ENCODE measurements at places on chromosomes 1 and 21.
A peak's percentile ranks its signal among the peaks of the same experiment; 100 is the strongest.

- peak; percentile 39 for DNase-seq
These were observed 101.4 kb downstream of the PBX1 start for GRCh38 chr1:164660412-164660772.

GRCh38 chr1:212754193-212754592 is 37.4 kb downstream of the NSL1 start:
- no peak for DNase-seq

DNA sequence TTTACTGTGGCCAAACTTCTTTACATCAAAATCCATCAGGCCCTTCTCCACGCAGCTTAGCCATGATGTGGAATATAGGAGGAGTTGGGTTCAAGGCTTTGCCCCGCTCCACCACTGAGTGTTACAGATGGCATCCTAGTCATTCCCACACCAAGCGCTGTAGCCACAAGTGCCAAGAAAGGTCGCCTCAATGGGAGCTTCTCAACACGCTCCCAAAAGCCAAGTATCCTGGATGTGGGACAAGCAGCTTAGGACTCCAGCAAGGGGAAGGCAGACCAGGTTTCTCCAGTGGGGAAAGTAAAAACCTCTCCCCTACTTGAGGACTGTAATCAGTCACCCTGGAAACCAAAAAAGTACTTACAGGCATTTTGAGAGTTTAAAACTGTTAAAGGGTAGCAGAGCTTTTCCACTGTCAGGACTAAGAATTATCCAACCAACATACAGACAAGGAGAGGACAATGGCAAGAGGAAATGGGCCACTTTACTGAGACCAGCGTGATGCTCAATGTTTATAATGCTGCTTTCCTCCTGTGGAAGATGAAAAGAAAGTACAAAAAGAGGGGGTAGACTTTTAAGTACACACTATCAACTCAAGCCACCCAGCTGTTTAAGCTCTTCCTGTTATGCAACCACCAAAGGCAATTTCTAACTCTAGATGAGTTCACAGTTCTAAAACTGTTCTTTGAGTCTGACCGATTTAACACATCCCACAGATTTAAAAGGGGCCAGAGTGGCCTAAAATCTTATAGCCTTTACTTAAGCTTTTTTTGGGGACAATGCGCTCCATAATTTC is 120.7 kb upstream of the KRTAP19-8 start:
- DNase-seq = no peak

- DNase-seq = no peak
These were observed 12.7 kb downstream of the INSL5 start for GRCh38 chr1:66788231-66788939.

DNA sequence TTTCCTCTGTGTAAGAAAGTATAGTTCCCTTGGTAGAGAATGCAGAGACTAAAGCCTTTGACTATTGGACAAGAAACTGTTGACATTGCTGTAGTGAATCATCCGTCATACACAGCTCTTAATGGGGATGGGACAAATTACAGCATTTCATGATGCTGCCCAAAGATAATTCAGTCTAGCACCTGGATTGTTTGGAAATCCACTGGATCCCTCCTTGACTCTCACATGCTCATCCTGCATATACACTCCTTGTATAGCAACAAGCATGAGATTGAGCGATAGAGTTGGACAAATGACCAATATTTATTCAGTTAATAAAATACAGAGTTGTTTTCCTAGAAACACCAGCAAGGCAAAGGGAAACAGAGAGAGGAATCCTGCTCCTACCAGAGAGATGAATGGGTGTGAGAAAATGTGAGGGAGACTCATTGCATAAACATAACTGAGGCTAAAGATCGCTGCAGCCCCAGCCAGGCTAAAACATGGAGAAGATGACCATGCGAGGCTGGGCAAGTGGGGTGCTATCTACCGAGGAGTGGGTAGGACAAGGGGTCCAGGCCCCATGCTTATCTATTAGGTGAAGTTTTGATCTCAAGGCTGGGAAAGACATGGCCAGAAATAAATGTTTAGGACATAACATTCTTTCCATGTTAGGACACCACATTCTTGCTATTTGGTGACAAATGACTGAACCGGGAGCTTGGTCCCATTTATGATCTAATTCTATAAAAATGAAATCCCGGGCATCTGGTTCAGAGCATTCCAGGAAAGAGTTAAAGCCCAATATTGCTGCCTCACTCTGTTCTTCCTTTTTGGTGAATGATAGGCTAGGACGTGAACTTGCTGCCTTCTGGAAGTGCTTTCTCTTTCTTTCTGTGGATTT is 153.2 kb downstream of the TGFB2 start:
- peak; percentile 63 for DNase-seq

GRCh38 chr1:119007670-119008482 is 19.7 kb upstream of the TBX15 start:
- DNase-seq = no peak

DNA sequence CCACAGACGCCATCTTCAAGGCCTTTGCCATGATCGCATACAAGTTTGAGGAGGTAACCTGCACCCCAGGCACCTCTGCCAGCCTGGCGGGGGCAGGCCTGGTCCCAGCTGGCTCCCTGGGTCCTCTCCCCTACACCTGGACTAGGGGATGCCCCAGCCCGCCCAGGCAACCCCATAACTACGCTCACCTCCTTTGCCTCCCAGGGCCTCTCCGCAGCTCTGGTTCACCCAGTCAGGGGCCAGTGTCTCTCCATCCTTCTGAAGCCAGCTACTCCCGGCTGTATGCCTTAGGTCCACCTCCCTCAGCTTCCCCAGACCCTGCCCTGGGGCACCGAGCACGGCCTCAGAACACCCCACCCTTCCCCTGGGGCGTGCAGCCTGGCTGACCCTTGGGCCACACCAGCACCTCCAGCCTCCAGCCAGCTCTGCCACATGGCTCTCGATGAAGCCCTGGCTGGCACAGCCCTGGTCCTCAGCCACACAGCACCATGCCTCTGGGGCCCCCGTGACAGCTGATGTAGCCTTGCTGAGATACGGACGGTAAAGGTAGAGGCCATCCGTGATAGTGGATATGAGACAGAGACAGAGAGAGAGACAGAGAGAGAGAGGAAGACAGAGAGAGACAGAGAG is 80.4 kb upstream of the COL6A1 start:
- no peak for DNase-seq

DNA sequence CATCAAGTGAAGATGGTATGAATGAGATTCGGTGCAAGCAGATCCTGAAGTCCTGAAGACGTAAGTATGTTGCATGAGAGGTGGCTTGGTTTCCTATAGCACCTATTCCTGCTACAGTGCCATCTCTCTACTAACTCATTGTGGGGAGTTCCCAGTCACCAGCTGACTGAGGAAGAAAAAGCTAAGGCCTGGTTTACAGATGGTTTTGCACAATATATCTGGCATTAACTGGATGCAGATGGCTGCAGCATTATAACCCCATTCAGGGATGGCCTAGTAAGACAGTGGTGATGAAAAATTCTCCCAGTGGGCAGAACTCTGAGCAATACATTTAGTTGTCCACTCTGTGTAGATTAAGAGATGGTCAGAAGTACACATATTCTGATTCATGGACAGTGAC is 36.7 kb downstream of the RTCA start:
- DNase-seq = peak; percentile 73

- no peak for DNase-seq
These were observed 1.2 kb downstream of the TBCE start for GRCh38 chr1:235368428-235368827.

DNA sequence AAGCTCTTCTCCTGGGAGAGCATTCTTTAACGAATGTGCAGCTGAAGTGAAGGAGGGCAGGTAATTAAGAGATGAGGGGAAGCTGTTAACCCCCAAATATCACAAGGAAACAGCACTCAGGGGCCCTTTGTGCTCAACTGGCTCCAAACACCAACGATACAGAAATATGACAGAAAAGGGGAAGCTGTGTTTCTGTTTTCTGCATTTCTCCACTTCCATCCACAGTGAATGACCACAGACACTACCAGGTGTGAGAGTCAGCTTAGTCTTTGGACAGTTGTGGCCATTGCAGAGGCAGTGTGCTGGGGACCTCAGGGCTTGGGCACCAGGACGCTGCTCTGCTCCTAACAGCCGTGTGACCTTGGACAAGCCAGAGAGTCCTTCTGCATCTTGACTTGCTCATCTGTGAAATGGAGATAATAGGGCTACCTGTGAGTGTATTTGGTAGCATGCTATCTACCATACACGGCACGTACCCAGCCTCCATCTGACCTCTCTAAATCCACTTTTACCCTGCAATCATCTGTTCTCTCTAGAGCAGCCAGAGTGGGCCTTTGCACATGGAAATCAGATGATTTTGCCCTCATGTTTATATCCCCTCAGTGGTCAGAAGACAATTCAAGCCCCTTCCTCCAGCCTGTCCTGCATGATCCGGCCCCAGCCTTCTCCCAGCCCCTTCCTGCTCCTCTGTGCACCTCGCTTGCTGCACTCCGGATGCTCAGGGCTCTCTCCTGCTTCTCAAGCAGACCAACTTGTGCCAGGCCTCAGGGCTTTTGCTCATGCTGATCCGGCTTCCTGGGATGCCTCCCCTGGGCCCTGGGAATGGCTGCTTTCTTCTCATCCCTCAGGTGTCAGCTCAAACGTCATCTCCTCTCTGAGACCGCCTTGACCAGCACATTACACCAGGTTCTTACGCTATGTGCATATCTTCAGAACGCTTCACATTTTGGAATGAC is 4.7 kb upstream of the TINAGL1 start:
- no peak for DNase-seq

- no peak for DNase-seq
These were observed 20.3 kb downstream of the FASLG start for GRCh38 chr1:172679000-172679772.

DNA sequence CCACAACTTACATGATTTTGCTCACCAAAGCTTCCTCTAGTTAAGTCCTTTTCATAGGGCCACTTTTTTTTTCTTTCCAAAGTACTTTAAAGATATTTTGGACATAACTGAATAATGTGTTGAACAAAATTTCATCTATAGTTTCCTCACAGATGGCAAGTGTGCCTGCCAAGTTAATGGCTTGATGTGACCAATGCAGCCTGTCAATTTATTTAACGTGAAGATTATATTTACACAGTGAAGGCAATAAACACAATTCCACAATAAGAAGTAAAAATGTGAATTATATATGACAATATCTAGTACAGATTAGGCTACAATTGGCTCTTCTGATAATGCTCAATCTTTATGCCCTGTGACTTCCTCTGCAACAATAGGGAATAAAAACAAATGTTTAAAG is 18.0 kb downstream of the CLCA2 start:
- no peak for DNase-seq

DNA sequence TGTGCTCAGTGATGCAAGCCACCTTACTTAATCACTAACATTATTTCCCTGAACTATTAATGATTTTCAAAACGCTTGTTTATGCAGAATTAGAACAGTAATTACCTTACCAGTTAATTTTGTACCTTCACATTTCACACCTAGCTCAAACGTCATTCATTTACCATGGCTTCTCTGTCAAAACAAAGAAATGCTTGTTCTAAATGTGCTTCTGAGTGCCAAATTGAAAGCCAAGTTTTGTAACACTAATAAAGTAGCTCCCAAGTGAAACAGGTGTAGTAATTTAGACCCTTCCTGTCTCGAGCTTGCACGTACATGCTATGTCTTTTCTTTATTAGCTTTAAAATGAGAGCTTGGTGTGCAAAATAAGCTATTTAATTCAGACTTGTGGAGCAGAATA is 533.7 kb upstream of the PKN2 start:
- DNase-seq = no peak

DNA sequence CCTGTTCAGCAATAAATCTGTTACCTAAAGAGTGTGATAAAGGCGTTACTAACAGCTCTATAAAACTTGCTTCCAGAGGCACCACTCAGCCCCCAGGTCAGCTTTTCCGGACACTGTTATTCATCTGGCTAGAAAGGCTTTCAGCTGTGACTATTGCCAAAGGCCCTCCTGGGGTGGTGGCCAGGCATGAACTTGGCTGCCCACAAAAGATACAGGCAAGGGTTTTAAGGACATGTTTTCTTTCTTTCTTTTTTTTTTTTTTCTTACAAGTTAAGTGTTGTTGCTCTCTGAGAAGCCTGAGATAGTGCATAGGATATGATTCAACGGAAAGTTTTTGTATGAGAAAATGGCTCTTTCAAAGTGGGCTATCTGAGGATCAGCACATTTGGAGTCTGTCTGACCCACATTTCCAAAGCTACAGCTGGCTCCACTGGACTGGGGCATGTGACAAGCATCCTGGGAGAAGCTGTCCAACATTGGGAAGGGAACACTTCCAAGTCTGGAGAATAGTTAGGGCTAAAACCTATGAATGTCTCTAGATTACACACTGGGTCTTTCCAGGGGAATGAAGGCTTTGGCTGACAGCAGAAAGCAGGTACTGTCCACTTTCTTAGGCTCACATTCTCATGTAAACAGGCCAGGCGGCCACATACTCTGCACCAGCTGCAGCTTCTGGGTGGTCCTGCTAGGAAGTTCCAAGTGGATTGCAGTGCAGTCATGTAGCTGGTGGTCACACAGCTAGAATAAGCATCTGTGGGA is 639.7 kb downstream of the LMO4 start:
- DNase-seq = peak; percentile 66

DNA sequence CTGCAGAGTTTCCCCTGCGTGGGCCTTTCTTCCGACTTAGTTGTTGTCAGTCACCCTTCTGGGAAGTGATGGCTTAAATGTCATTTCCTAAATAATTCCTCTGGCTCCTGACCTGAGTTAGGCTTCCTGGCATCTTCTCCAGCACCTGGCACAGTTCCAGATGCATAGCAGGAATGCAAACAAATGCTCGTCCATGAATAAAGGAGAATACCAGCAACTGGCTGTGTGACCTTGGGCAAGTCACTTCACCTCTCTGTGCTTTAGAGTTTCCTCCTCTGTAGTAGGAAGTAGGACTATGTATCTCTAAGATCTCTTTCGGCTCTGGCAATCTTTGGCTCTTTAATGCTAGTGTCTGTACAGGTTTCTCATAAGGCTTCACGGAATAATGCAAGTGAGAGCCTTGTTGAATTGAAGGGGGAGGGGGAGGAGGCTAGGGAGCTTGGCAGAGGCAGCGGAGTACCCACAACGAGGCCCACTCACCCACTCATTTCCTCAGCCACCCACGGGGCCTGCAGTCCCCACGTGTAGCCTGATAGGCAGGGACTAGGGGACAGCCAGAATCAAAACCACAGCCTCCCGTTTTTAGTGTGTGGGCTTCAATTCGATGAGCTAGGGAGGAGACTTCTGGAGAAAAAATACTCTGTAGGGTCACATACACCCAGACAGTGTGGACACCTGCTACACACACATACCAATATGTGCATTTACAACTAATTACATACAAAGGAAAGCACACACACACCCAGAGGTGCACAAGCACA is 48.1 kb downstream of the TENT5C start:
- no peak for DNase-seq

DNA sequence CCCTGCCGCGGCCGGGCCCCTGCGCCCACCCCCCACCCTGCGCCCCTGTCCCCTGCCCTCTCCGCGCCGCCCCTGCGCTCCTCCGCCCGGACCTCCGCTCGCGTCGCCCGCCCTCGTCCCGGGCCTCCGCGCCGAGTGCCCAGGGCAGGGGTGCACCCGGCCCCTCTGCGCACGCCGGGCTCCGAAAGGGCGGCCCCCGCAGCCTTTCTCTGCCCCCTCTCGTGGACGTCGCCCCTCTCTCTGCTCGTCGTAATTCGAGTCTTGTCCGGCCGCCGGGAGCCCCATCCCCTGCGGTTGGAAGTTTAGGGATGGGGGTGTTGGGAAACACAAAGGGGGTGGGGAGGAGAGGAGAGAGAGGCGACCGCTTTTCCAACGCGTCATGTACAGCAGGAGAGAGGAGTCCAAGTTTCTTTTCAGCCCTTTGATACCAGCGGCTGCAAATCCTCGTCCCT is 407 bp downstream of the GALNT2 start:
- peak; percentile 44 for DNase-seq

GRCh38 chr1:220966881-220967611 is 87.8 kb downstream of the HLX start:
- DNase-seq = peak; percentile 26

Measured in AG10803 (cell line).